ENCODE measurements at places on chromosomes 7 and 10. TPM values are rescaled to one million over a fixed set of nuclear protein-coding genes. Genes with fewer than 3 reads are reported as not detected.
A peak's percentile ranks its signal among the peaks of the same experiment; 100 is the strongest.

Gene AKR1C4
- total RNA-seq = not detected

Gene AUTS2
- 40.8 TPM for total RNA-seq

Gene CDC14C
- not detected for total RNA-seq

Gene GFRA1
- 73.3 TPM for total RNA-seq

Gene SPDYE2B
- not detected for total RNA-seq

- no peak for DNase-seq
Observed at GRCh38 chr7:149664666-149665065, 108.7 kb downstream of the ZNF467 start.

DNA sequence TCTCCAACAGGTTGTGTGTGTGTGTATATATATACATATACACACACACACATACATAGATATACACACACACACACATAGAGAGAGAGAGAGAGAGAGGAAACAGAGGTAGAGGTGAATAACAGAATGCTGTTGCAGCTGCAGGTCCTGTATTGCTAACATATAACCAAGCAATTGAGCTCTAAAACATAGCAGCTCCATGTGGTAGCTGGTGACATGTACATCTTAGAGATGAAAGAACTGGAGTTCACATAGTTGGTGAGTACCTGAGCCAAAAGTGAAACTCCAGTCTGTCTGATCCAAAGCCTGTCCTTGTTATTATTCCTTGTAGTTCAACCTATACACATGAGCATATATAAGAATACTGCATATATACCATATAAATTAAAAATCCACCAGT is 152.9 kb upstream of the CSTF2T start:
- no peak for DNase-seq

DNA sequence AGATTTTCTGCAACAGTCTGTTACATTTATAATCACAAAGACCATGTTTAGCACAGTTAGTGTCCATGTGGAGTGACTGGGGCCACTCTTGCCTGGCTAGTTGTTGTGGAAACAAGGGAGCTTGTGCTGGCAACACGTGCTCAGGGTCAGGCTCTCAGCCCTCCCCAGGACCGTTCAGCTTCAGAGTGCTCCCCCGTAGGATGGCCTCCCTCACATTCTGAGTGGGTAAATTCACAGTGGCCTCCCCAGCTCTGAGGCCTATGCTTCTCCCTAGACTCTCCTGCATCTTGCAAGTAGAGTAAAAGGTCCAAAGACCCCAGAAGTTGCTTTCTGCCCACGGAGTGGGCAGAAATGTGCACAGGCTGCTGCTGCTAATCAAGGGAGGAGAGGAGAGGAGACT is 122.3 kb downstream of the ADCY1 start:
- DNase-seq = peak; percentile 59

- no peak for DNase-seq
Observed at GRCh38 chr7:87885018-87885417, 8.7 kb downstream of the DBF4 start.

GRCh38 chr7:121339082-121339481 is 10.3 kb downstream of the WNT16 start:
- DNase-seq = no peak

DNA sequence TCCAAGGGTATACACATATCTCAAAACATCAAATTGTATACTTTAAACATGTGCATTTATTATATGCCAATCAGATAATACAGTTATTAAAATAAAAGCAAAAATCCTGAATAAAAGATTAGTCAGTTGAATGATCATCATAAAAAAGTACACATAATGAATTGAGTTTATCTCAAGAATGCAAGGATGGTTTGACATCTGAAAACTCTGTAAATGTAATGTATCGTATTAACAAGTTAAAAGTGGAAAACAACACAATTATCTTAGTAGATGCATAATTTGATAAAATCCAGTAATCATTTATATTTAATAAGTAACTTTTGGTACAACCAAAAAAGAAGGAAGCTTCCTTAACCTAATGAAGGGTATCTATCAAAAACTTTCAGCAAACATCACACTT is 86.6 kb downstream of the COL28A1 start:
- DNase-seq = no peak
